ENCODE measurements at places on chromosomes 7 and 10.

GRCh38 chr7:64874114-64874513 lies 29.0 kb upstream of the ZNF273 start:
- no peak for DNase-seq

- no peak for DNase-seq
Observed at GRCh38 chr10:30467651-30468338, 33.8 kb downstream of the MAP3K8 start.

GRCh38 chr10:85623758-85624157 lies 742.8 kb downstream of the GRID1 start:
- DNase-seq, result no peak

DNA sequence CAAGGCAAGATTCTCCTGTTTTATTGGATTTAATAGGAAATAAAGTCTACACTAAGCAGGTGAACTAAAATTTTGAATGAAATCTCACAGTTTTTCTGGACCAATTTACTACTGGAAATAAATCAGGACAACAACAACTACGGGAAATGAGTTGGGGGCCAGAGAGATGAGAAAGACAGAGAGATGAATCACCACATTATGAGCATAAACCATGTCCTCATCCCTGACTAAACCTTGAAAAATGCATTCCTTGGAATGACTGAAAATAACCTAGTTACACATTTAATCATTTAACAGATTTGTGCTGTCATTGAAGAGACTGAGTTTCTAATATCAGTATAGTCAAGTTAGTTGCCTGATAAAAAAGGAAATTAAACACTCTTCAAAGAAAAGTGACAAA lies 608.4 kb upstream of the KCND2 start:
- DNase-seq, result no peak

- peak; percentile 75 for DNase-seq
Observed at GRCh38 chr7:6530626-6531491, 20.4 kb downstream of the GRID2IP start.

DNA sequence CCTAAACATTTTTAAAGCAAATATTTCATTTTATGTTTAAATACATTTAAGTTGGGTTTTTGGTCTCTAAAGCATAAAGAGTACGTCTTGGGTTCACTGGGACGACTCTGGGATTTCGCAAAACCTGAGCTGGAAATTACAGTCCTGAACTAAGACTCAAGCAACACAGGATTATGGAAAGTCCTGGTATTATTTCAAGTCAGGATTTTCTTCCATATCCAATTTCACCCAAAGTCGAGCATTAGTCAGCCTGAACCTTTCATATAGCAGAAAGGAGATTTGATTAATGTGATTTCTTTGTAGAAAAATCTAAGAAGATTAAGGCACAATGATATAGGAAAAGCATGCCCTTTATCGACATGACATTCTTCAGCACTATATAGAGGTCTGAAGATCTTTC lies 100.0 kb downstream of the MTERF1 start:
- DNase-seq, result no peak

DNA sequence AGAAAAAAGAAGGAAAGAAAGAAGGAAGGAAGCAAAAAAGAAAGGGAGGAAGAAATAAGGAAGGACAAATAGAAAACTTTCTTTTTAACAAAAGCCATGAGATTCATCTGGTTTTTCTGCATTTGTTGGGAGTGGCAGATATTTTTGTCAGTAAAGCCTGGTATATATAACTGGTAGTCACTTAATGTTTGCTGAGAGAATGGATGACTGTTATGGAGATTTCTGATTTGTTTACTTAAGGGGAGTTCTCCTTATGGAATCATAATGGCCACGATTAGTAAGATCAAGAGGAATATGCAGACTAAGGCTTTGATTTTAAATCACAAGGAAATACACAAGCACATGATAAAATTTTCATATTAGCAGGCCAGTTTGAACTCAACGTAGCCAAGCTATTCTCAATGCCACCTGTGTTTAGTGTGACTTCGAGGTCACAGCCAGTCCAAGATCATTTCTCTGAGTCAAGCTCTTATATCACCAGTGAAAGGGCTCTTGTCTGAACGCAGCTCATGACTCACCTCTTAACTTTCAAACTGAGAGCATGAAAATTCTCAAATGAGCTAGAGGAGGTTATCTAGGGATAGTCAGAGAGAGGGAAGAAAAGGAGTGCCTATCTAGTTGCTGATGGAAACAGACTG lies 445.1 kb upstream of the ZMIZ1 start:
- peak; percentile 4 for DNase-seq

- DNase-seq, result no peak
Observed at GRCh38 chr7:103648135-103648534, 202.1 kb upstream of the SLC26A5 start.

DNA sequence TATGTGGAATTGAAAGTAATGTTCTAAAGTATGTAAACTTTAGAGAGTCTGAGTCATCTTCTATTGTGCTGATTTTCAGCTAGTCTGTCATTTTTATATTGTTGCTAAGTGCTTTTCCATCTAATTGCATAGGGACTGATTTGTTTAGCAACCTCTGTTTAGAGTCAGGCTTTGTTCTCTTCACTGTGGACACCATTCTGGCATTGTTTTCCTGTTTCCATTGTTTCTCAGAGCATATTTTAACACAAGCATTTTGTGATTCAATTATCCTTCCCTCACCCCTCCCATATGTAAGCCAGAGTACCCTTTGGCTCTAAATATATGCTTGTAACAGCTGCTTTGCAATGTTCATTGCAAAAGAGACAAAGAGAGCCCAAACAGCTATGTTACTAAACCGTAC lies 748.4 kb upstream of the PHF14 start:
- DNase-seq, result no peak

- no peak for DNase-seq
Observed at GRCh38 chr10:114685456-114685855, 27.4 kb upstream of the ABLIM1 start.

DNA sequence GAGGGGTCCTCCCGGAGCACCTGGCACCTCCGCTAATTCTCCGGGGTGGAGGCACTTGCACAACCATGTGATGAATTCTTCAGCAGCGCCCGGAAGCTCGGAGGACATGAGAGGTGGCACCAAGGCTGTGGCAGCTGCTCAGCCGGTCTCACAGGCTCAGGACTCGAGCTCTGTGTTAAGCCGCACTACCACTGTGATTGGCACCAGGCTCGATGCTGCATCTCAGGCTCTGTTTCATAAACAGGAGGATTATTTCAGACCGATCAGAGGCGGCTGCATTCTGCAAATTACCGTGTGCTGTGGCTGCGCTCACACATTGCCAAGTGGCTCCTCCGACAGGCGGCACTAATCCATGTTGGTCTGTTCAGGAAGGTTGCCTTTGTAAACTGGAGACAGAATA lies 495.2 kb downstream of the DNAJB6 start:
- DNase-seq, result no peak

DNA sequence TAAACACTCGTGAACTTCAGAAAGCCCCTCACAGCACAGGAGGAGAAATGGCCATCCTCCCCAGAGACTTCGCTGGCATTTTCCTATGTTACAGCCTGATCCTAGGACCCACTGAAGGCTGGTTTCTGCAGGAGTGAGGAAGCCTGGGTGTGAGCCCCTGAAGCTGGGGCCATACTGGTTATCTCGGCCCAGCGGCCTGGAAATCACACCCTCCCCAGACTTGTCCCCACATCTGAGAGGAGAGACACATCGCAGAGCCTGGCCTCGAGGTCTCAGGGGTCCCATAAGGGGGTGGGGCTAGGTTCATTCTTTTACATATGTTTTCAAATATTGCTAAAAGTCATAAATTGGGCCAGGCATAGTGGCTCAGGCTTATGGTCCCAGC lies 17.5 kb upstream of the RET start:
- no peak for DNase-seq

GRCh38 chr10:5506246-5506645 lies 6.9 kb upstream of the CALML5 start:
- DNase-seq, result no peak

DNA sequence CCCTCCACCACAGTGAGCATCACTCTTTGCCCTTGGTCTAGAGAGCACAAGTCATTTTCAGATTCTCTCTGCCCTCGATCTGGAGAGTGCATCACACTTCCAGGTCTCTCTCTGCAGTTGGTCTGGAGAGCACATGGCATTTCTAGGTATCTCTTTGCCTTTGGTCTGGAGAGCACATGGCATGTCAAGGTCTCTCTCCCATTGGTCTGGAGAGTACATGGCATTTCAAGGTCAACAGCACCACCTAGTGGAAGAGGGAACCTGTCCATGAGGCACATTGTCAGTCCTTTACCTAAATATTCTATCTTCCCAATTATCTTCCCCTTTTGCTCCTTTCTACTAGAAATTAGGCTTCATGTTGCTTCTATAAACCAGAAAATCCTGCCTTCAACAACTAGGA lies 1139.4 kb downstream of the XPNPEP1 start:
- no peak for DNase-seq

GRCh38 chr7:143484119-143484518 lies 6.4 kb downstream of the TAS2R41 start:
- DNase-seq, result no peak

GRCh38 chr10:28778524-28778923 lies 101.2 kb downstream of the BAMBI start:
- no peak for DNase-seq

DNA sequence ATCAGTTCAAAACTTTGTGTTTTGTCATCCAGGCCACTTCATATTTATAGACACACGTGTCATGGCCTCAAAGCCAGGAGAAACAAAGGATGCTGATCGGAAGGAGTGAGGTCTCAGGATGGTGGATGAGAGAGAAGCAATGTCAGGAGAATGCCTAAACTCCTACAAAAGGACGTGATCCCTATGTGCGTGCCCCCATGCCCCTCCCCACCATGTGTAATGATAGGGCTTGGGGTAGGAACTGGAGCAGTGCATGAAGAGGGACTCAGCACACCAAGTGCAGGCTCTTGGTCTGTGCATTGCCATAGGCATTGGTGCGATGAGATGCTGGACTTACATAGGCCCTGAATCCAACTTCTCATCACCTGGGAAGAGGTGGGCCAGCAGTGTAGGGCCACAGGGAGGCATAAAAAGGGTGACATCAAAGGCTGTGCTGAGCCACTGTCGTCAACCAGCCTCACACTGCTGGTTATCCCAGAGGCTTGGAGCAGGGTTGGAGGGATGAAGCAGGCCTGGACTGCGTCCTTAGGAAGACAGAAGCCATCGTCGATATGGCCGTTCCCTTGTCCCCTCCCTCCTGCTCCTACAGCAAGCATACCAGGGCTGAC lies 46.9 kb upstream of the GDF10 start:
- no peak for DNase-seq

DNA sequence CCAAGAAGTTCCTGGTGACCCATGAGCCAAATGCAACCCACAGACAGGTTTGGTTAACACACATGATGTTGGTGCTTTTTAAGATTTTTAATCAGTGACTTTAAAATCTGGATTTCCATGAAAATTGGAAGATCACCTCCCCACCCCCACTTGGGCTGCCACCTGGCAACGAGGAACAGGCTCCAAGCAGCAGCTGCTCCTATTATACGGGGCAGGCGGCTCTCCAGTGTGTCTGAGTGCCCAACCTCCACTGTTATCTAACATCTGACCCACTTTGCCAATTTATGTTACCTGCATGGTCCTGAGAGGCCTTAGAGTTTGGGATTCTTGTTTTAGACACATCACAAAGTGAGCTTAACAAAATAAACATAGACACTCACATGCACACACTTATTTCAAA lies 56.4 kb downstream of the SGMS1 start:
- DNase-seq, result no peak

DNA sequence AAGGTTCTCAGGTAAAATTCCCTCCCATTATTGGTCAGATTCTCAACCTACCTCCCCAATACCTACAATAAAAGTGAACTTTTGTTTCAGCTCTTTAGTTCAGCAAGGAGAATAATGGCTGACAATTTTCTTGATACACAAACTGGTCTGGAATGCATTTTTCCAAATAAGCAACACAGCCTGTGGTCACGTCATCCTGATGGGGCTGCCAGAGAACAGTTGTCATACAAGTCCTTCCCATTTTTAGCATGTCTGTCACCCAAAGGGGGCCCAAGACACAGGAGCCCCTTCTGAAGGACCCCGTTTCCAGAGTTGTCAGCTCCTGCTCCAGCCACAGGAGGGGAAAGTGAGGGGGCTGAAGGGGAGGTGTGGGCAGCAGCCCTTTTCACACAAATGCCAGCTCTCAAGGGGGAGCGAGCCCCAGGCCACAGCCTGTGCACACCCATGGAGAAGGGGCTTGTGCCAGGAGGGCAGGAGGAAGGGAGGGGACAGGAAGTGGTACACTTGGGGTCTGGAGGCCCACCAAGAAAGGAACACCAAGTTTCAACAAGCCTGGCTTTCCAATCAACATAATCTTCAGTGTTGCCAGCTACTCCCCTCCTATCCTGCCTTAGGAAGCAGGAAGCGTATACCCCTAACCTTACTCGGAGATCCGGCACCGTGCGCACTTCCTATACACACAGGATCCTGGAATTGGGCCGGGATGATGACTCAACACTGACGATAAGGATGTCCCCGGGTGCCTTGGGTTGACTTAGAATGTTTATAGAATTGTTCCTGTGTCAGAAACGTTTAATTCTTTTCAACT lies 43.4 kb upstream of the PDLIM1 start:
- no peak for DNase-seq

DNA sequence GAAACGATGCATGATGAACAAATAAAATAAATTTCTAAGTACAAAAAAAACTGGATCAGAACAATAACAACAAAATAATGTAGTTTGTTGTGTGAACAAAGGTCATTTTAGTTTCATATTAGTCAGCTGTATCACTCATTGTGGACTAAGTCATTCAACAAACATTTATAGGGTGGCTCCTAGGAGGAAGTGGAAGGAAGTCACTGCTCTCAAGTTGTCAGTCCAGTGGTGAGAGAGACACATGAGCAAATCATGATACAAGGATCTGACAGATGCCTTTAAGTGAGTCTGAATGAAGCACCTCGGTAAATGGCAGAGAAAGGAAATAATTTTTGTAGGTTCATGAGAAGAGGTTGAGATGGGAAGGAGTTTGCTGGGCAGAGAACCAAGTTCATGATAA lies 56.8 kb downstream of the EPDR1 start:
- DNase-seq, result no peak

DNA sequence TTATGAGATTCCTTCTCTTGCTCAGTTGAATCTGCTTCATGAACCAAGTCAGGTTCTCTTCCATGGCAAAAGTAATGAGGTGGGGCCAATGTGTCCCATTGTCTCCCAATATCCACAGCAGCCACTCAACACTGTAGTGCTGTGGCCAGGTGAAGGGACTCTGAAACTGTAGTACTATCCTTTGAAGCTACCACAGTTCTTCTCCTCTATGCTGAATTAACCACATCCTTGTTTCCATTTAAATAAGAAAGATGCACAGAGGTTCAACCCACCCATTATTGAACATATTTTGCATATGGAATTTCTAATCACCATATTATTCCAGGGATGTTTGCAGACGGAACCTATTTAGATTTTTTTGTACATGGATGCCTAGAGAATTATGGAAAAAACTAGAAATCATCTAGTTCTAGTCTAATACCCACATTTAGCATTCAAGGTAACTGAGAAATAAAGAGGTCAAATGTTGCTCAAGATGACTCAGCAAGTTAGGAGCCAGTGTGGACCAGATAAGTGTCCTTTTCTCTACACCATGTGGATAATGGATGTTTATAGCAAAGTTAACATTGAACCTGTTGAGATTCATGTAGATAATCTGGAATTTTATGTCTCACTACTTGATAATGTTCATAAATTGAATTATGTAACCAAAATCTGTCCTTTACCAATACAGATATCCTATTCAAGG lies 64.5 kb downstream of the LRRTM3 start:
- no peak for DNase-seq

GRCh38 chr7:7438851-7439250 lies 96.8 kb downstream of the COL28A1 start:
- no peak for DNase-seq

- DNase-seq, result no peak
Observed at GRCh38 chr10:110695539-110695886, 51.4 kb downstream of the RBM20 start.
